CD4-positive, alpha-beta T cell treated with Interleukin-6 at 100 ng/mL for 8 hours (primary cell): ENCODE measurements at places on chromosomes 5 and 9.

DNA sequence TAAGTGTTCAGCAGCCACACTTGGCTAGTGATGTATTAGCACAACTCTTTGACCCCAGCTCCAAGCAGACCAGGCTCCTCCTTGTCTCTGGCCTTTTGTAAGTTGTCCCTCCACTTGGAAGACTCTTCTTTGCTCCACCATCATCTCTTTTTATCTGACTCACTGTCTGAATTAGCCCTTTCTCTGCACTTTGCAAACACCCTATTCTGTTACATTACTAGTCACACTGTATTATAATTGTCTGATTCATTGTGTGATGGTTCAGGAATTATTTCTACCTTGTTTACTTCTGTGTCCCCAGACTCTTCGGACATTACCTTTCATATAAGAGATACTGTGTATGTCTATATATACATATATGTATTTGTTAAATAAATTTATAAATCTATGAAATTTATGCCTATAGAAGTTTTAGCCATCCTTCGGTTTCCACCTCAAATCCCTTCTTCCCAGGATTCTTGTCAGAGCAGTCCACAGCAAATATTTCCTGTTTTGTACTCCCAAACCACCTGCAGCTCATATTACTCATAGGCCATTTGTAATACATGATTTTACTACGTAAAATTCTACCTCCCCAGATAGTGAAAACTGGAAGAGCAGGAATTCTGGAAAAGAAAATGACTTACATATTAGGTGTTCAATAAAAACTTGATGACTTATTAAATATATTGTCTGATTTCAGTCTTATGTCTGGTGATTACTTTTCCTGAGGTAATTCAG is 69.0 kb downstream of the MTAP start:
- DNase-seq = no peak

DNA sequence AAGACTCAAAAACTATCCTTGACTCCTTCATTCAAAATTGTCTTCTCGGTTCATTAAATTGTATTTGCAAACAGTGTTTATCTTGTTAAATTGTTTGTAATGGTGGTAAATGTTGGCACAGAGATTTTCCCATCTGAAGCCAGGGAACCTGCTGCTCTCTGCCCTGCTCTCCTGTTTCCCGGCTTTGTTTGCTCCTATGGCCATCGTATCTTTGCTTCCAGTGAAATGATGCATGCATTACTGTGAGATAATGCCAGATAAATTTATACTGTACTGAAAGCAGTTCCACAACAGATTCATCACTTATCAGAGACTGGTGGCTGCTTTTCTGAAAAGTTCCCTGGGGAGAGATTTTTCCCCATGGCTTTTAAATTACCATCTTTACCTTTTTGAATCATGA is 81.4 kb downstream of the CD180 start:
- DNase-seq = no peak

GRCh38 chr9:36382484-36382883 is 17.6 kb downstream of the RNF38 start:
- no peak for DNase-seq

DNA sequence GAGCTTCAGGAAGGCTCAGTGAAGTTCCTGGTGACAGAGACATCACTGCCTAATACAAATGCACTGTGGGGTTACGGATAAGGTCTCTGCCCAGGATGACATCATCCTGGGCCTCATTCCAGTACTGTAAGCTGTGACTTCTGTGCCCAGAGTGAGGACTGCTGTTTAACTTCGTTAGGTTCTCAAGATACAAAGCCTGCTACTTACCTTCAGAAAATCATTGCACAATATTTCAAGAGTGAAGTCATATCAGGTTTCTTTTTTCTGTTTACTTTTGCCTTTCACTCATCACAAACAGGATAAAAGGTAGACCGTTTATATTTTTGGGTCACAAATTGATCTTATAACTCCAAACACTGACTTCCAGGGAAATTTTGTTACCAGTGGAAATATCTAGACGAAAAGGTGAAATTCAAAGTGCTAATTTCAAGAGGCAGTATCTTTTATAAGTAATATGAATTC is 241.2 kb downstream of the PIK3R1 start:
- DNase-seq = no peak

DNA sequence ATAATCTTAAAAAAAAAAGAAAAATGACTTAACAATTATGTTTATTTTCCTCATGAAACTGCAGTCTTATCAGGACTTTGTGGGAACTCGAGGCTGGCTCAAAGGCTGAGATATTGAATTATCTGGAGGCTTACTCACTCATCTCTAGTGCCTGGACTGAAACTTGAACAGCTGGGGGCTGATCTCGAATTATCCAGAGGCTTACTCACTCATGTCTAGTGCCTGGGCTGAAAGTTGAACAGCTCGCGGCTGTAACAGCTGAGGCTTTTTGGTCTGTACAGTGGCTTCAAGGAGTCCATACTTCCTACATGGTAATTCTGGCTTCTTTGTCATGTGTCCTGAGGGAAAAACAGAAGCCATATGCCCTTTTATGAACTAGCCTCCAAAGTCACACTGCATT is 371.9 kb downstream of the CETN3 start:
- DNase-seq = no peak

- no peak for DNase-seq
Measured at GRCh38 chr9:115615821-115616665, 498.1 kb upstream of the TNC start.

GRCh38 chr9:26612211-26612610 is 280.4 kb downstream of the CAAP1 start:
- no peak for DNase-seq

DNA sequence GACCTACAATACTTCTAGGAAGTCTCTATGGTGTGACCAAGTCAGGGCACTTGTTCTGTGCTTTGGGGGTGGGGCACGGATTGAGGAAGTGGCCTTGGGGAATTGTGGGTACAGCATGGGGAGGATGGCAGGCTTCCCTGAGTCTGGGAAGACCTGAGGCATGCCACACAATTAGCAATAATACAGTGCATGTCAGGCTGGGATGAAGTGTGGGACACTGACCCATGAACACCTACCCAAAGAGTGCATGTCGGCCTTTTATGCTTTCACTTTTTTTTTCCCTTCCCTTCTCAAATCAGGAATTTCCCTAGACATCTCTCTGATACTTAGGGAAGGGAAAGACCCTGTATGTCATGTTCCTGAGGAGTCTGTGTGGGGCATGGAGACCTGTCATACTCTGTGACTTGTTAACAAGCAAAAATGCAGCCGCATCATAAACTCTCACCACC is 146.4 kb downstream of the PALM2AKAP2 start:
- DNase-seq = no peak
